ENCODE measurements at places on chromosomes 7 and 10.

DNA sequence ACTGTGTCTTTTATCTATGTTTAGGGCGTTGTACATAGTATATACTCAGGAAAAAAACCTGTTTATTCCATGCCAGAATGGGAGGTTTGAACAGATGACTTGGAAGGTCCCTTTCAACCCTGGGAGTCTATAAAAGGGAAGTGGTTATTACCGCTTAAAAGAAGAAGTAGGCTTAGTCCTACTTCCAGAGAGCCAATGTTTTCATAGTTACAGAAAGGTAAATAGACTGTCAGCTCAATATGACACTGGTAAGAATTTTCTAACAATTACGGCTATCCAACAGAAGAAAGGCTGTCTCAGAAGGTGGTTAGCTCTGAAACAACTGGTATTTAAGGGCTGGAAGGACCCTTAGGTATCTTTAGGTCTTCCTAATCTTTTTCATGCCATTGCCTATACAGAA lies 1.1 kb upstream of the TFAM start:
- peak; percentile 81 for ATAC-seq

DNA sequence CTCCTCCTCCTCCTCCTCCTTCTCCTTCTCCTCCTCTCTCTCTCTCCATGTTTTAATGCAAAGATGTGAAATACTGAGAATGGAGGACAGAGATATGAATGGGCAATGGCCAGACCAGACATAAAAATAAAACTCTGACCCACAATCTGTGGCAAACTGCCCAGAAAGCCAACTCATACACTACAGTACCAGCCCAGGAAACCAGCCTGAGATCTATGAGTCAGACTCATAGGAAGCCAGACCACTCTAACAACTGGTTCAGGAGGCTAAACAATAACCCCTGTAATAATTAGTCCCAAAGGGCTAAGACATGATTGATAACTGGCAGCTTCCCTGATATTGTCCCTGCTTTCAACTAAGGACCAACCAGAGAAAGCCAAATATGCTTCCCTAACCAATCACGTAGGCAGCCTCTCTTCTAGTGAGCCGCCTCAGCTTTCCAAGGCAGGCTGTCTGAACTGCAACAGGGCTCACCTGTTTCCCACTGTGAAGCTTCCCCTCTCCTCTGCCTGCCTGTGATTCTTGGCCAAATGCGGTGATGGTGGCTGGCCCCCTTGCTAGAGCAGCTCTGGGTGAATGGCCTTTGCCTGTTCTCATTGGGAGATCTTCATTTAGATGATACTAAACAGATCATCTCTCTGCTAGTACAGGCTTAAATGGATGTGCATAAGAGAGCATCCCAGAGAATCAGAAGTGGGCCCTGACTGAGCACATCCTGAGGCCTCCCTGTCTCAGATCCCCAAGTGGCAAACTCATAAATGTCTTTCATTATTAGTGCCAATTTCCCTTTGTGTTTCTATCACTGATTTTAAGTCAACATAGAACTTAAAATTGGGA lies 817.6 kb downstream of the TNS3 start:
- ATAC-seq: no peak

DNA sequence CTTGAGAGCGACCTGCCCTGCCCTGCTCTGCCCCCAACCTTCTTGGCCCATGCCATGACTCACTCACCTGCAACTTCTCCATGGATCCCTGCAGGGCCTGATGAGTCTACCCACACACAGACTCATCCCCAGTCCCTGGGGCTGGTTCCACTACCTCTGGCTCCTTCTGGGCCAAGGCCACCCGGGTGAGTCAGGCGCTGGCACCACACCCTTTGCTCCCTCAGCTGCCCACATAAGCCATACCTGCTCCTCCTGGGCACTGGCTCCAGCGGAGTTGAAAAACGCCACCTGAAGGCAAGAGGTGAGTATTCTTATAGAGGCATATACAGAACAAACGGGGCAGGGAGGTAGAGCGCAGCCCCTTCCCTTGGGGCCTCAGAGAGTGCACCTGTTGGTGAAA lies 16.2 kb upstream of the MTPAP start:
- no peak for ATAC-seq

DNA sequence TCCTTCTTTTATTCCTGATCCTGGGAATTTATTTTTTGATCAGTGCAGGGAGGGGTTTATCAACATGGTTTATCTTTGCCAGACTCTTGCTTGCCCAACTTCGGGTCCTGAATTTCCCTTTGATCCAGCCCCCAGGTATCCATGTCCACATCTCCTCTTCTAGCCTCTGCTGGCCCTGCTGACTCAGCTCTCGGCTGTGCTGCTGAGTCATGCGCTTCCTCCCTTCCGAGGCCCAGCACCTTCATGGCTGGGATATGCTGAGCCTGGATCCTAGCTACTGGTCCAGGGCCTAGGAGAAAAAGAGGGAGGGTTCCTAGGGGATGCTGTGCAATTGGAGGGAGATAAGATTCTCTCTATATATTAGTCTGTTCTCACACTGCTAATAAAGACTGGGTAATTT lies 380.7 kb upstream of the SHH start:
- ATAC-seq: no peak

DNA sequence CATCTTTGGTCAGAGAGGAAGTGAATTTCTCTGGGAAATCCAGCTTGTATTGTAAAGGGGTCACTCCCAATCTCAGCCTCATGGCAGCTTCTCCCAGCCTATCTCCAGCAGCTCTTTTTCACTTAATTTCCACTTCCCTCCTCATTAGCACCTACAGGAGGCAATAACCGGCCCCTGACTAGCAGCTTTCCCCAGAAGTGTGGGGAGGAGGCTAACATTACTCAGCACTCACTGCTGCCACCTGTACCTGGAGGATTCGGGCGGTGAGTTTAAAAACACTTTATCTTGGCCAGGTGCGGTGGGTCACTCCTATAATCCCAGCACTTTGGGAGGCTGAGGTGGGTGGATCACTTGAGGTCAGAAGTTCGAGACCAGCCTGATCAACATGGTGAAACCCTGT lies 3.8 kb downstream of the NODAL start:
- no peak for ATAC-seq

GRCh38 chr10:75709245-75709644 lies 277.8 kb downstream of the LRMDA start:
- no peak for ATAC-seq

GRCh38 chr10:91598211-91598977 lies 34.5 kb downstream of the PPP1R3C start:
- ATAC-seq: no peak

- ATAC-seq: no peak
These were observed 5.3 kb upstream of the NEUROG3 start for GRCh38 chr10:69578508-69578991.

DNA sequence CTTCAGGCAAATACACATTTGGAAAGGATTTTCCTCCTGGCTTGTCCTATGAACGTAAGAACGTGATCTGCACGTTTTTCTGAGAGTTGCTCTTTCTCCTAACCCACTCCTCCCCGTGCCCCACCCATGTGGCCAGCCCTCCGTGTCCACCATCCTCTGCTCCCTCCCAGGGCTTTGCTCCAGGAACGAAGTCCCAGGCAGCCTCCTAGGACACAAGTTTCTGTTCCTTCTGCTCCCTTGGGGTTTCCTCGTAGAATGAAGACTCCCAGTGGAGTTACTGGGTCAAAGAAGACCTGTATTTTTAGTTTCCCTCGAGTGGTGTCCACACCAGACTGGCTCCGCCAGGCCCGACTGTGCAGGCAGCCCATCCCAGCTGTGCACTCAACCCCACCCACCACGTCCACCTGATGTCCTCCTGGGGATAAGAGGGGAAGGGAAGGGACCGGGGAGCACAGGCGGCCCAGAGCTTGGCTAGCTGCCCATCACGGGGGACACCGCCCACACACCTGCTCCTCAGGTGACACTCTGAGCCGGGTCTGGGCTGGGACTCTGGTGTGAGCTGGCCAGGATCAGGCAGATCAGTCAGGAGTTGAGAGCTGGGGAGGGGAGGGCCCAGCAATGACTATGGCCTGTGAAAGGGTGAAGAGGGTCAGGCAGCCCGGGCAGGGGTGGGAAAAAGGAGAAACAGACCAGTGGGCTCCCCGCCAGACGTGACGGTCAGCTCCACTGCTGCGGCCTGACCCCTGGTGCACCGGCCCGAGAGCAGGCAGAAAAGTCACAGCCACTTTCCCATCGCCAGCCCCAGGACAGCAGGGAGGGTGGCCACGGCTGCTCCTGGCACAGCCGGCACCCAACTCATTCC lies 54.3 kb upstream of the PPP2R2D start:
- no peak for ATAC-seq

- ATAC-seq: no peak
These were observed 6.4 kb downstream of the HOXA13 start for GRCh38 chr7:27193335-27194001.

DNA sequence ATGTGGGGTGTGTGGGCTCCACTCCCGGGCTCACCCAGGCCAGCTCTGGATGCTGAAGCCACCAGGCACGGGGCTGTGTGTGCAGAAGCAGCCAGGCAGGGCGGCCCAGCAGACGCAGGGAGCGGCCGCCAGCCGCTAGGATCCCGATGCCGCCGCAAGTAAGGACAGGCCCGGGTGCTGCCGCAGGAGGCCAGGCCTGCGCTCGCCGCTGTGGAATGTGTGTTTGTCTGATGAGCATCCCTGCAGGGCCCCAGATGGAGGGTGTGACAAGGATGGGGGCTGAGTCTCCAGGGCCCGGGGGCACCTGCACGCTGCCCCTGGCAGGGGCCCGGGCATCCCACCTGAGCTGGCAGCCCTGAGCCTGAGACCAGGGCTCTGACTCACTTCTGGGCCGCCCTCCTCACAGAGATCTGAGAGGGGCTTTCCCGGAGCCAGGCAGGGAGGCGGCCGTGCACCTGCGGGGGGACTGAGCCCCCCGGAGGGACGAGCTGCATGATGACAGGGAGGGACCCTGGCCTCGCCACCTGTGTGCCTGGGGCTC lies 101.5 kb downstream of the FOXL3 start:
- peak; percentile 39 for ATAC-seq

GRCh38 chr7:15783987-15784693 lies 97.7 kb upstream of the MEOX2 start:
- ATAC-seq: no peak

GRCh38 chr7:144584726-144585125 lies 181.2 kb upstream of the NOBOX start:
- no peak for ATAC-seq

GRCh38 chr10:71084818-71085126 lies 127.6 kb upstream of the UNC5B start:
- no peak for ATAC-seq

- ATAC-seq: no peak
These were observed 365.3 kb upstream of the SHH start for GRCh38 chr7:156177422-156178055.

DNA sequence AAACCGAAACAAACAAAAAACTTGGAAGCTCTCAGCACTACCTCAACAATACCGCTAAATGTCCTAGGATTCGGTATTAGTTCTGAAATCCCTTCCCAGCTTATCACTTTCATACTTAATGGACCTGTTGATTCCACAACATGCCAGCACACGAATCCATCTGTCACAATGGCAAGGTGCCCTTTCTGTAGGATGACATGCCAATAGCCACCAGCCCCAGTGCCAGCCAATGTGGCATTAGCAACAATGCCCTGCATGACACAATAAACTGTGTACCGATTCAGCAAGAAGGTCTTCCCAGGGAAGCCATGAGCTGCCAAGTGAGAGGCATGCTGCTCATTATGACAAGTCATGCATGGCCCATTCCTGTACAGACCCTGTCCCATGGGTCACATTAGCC lies 35.6 kb upstream of the CHCHD3 start:
- ATAC-seq: no peak

DNA sequence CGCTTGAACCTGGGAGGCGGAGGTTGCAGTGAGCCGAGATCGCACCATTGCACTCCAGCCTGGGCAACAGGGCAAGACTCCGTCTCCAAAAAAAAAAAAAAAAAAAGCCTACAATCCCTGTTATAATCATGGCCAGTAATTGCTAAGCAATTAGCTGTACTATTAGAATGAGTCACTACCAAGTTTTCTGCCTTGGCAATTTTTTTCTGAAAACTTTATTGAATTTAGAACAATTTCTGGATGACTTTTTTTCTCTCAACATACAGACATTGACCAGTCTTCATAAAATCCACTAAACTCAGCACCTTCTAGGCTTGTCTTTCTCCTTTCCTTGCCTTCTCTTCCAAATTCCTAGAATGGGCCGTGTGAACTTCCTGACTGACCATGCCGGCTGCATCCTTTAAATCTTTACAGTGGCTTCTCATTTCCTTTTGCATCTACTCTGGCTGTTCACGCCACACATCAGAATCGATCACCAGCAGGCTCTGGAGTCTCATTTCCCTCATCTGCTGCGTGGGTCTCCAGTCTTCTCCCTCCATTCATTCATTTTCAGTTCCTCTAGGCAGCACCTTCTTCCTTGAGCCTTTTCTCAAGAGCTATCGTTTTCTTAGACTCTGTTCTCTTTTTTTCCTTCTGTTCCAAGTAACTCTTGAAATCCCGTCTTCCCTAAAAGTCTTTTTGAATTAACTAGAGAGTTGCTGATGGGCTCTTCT lies 107.9 kb downstream of the KAT6B start:
- no peak for ATAC-seq

DNA sequence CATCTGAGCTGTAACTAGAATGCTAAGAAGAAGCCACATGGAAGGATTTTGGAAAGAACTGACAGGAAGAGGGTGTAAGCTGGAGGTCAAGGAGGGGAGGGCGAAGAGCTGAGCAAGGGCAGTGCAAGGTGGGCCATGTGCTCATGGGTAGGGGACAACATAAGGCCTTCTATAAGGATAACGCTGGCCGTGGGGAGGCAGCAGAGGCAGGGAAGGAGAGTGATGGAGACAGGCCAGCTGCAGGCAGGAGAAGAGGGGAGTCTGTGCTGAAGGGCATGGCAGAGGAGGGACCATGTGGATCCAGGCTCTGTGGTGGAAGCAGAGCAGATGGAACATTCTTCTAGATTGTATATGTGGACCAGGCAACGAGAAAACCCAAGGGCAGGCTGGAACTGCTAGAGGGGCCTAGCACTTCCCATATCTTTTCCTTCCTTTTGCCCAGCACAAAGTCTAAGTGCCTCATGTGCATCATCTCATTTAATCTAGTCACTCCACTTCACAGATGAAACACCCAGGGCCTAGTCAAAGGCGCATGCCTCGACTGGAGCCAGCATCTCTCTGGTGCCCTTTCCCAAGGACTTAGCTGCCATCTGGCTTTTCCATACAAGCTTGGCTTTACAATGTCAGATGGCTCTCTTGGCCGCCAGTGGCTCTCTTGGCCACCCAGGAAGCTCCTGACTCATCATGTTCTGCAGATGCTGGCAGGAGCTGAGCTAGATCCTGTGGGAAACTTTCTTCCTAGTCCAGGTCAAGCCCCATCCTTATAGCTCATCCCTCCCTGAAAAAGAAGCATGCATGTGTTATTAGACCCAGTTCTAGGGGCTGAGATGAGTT lies 6.6 kb downstream of the LRRC18 start:
- no peak for ATAC-seq

- ATAC-seq: peak; percentile 9
These were observed 64.2 kb downstream of the CFAP46 start for GRCh38 chr10:132878091-132878729.

DNA sequence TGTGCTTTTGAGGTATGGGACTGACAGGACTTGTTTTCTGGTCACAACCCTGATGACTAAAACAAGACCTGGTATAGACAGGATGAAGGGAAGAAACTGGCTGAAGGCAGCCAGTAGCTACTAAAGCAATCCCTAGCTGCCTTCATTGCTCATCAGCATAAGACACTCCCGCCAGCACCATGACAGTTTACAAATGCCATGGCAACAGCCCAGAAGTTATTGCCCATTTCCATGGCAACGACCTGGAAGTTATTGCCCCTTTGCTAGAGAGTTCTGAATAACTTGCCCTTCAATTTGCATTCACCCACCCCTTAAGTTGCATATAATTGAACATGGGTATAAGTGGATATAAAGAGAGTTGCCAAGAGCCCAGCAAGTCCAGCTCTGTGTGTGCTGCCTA lies 169.6 kb upstream of the FAM171A1 start:
- ATAC-seq: no peak

GRCh38 chr7:19119870-19120486 lies 2.5 kb upstream of the TWIST1 start:
- ATAC-seq: no peak

GRCh38 chr10:71547876-71548846 lies 151.4 kb downstream of the CDH23 start:
- ATAC-seq: no peak
